ENCODE measurements at places on chromosomes 13 and 19. TPM values are rescaled to one million over a fixed set of nuclear protein-coding genes. Genes with fewer than 3 reads are reported as not detected.

GRCh38 chr13:23159760-23160637 is 20.8 kb upstream of the SGCG start:
- peak overlapping the region; percentile 47 for H3K4me3 ChIP-seq
- H3K27me3 ChIP-seq: peaks cover 19% of the 10 kb centered on the region
- no peaks in the 10 kb centered on the region for H3K36me3 ChIP-seq
- DNase-seq: peak; percentile 17
- no peak overlapping the region for H3K27ac ChIP-seq
- peaks cover 8% of the 10 kb centered on the region for H3K4me1 ChIP-seq

- no peak overlapping the region for H3K4me3 ChIP-seq
- H3K27me3 ChIP-seq: no peaks in the 10 kb centered on the region
- DNase-seq: no peak
- no peaks in the 10 kb centered on the region for H3K4me1 ChIP-seq
- no peaks in the 10 kb centered on the region for H3K36me3 ChIP-seq
Observed at GRCh38 chr13:25059166-25059565, 36.8 kb upstream of the PABPC3 start.

GRCh38 chr13:79905018-79905417 is 424.1 kb downstream of the NDFIP2 start:
- no peaks in the 10 kb centered on the region for H3K27me3 ChIP-seq
- no peaks in the 10 kb centered on the region for H3K36me3 ChIP-seq
- H3K4me1 ChIP-seq: no peaks in the 10 kb centered on the region
- no peak for DNase-seq
- no peak overlapping the region for H3K27ac ChIP-seq

Gene FBXO17
- total RNA-seq: 30.7 TPM

DNA sequence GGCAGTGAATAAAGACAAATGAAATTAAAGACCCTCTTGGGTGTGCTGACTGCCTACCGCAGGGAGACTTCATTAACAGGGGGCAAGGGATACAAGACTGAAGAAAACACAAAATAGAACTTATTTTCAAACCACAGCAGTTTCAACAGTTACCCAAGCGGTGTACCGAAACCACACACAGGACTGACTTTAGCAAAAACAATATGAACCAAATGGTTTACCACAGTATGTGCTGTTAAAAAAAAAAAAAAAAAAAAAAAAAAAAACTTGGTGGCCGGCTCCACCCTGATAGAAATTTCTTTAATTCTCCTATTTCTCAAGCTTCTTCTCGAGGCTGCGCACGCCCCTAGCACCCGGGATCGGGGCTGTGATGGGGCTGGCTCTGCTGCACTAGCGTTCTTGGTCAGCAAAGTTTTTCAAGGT is 42.6 kb downstream of the KLF2 start:
- no peak overlapping the region for H3K4me3 ChIP-seq
- H3K36me3 ChIP-seq: peaks cover 8% of the 10 kb centered on the region
- no peak for DNase-seq
- H3K4me1 ChIP-seq: peaks cover 34% of the 10 kb centered on the region

GRCh38 chr13:35723053-35723461 is 246.6 kb upstream of the MAB21L1 start:
- peak; percentile 90 for DNase-seq
- peaks cover 27% of the 10 kb centered on the region for H3K4me1 ChIP-seq
- H3K27ac ChIP-seq: peak overlapping the region; percentile 82
- H3K36me3 ChIP-seq: no peaks in the 10 kb centered on the region

Gene OR7C1
- total RNA-seq: 0.04 TPM

- H3K4me1 ChIP-seq: peaks cover 14% of the 10 kb centered on the region
- no peaks in the 10 kb centered on the region for H3K36me3 ChIP-seq
- H3K4me3 ChIP-seq: no peak overlapping the region
Observed at GRCh38 chr13:44278166-44278565, 95.5 kb upstream of the SERP2 start.

Gene EFNA2
- total RNA-seq: 1.1 TPM
